ENCODE measurements at places on chromosomes 2 and 18. TPM values are rescaled to one million over a fixed set of nuclear protein-coding genes. Genes with fewer than 3 reads are reported as not detected.

The CRYGD gene
- not detected for total RNA-seq

The MYO1B gene
- total RNA-seq = 131 TPM

The TRPM8 gene
- total RNA-seq = not detected

The TCF4 gene
- total RNA-seq = 474 TPM

The ASB18 gene
- total RNA-seq = under 0.01 TPM

The LBX2 gene
- total RNA-seq = 0.98 TPM

The HOXD12 gene
- not detected for total RNA-seq

The STRN gene
- 24.7 TPM for total RNA-seq

The TMEM247 gene
- total RNA-seq = not detected
